ENCODE measurements at places on chromosomes 2 and 18. TPM values are rescaled to one million over a fixed set of nuclear protein-coding genes. Genes with fewer than 3 reads are reported as not detected.

DNA sequence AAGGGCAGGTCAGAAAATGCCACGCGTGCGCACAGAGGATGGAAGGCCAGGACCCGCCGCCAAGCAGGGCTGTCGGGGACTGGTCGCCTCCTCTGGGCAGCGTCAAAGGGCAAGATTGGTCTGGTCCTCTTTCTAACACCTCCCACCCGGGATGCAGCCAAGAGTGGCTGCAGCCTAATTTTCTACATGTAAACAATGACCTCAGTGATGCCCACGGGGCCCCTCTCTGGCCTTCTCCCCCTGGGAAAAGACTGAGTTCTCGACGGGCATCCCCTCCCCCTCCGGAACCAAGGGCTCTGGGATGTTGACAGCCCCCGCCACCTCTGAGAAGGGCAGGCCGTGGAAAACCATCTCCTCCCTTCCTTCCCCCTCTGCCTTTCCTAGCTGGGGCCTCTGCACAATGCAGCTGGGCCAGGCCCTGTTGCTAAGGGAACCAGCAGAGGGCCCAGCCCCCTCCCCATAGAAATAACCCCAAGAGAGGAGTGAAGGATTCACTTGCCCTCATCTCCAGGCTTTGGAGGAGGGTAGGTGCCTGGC, 80.0 kb upstream of the ZNF532 start:
- peak; percentile 31 for DNase-seq

DNA sequence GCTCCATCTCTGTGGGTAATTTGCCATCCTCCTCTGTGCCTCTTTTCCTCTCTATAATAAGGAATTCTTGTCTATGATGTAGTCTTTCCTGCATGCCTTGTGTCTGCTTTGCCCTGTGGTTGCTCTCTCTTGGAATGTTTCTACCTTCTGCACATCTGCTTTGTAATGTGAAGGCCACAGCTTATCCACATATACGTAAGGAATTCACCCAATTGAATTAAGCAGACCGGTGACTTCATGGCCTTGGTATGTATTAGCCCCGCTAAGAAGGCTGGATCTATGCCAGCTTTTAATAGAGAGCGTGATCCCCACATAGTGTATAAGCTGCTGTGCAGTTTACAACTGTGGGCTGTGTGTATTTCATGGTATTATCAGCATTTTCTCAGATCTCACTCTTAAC, 274.7 kb downstream of the RNF144A start:
- DNase-seq = no peak

GRCh38 chr2:205438241-205438640, 244.1 kb upstream of the NRP2 start:
- DNase-seq = no peak

GRCh38 chr2:38375696-38376345, 1.3 kb downstream of the ATL2 start:
- peak; percentile 86 for DNase-seq

- DNase-seq = no peak
Measured at GRCh38 chr2:47076586-47077441, 78.3 kb downstream of the STPG4 start.

DNA sequence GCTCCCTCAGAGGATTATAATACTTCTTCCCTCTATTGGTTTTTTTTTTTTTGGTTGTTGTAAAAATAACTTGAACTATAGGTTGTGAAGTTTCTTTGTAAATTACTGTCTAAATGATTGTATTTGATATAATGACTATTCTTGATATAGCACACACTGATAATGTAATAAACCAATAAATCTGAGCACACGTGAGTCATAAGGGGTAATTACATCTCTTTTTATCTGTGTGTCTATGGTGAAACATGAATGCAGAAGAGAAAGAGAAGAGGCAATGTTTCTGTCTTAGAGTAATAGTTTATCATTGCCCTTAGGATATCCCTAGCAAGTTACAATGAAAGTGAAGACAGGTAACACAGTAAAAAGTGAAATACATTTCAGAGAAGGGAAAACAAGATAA, 64.1 kb upstream of the RAPGEF4 start:
- DNase-seq = no peak

GRCh38 chr2:98548920-98549818, 59.1 kb downstream of the COA5 start:
- DNase-seq = no peak

Gene KCNG3
- polyA plus RNA-seq = 0.41 TPM

DNA sequence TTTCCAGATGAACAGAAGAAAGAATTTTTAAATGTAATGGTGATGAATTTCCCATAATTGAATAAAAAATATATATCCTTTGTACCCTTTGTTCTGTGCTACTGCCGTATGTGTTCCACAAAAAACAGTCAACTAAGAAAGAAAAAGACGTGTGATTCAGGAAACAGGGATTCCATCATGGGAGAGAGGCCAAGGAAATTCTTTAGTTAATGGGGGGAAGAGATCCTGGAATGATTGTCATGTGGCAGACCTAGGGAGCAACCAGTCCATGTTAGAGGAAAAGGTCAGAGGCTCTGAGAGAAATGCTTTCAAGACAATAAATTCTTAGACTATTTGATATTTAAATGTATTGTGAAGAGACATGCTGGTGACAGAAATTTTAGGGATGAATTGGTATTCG, 76.6 kb downstream of the CPO start:
- DNase-seq = no peak

GRCh38 chr2:210230518-210230917, 5.3 kb upstream of the ACADL start:
- DNase-seq = no peak

GRCh38 chr18:10850840-10851239, 298.5 kb downstream of the PIEZO2 start:
- DNase-seq = no peak

GRCh38 chr2:156189143-156189542, 143.4 kb downstream of the NR4A2 start:
- no peak for DNase-seq

Gene ANKRD62
- not detected for polyA plus RNA-seq

DNA sequence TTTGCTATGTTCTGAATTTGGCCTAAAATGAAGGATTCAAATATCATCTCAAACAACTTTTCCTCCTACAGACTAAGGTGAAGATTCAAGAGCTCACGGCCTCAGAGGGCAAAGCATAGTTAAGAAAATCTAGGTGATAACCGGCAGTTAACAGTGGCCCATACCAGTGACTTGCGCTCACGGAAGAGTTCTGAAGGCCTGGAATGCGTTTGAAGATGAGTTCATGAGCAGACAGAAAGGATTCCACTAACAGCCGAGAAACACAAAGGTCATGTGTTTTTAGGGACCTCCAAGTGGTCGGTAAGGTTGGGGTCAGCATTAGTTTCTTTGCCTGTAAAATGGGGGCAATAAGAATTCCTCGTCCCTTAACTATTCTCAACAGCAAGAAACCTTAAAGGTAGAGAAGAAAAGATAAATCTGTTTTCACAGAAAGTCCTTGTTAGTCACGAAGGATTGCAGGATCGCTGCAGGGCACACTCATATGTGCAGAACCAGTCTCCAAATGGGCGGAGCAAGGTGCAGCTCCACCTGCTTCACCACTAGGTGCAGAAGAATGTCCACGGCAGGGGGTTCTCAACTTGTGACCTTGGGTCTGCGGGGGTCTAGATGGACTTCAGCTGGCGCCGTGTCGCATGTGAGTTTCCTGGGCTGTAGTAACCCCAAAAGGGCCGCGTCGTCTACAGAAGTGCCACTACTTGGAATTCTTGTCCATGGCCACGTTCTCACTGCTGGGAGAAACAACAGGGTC, 708 bp upstream of the RPIA start:
- no peak for DNase-seq

Gene PREB
- 42.1 TPM for polyA plus RNA-seq

Gene TMEM178A
- 25.1 TPM for polyA plus RNA-seq

GRCh38 chr2:178863856-178864620, 56.8 kb upstream of the TTN start:
- no peak for DNase-seq

DNA sequence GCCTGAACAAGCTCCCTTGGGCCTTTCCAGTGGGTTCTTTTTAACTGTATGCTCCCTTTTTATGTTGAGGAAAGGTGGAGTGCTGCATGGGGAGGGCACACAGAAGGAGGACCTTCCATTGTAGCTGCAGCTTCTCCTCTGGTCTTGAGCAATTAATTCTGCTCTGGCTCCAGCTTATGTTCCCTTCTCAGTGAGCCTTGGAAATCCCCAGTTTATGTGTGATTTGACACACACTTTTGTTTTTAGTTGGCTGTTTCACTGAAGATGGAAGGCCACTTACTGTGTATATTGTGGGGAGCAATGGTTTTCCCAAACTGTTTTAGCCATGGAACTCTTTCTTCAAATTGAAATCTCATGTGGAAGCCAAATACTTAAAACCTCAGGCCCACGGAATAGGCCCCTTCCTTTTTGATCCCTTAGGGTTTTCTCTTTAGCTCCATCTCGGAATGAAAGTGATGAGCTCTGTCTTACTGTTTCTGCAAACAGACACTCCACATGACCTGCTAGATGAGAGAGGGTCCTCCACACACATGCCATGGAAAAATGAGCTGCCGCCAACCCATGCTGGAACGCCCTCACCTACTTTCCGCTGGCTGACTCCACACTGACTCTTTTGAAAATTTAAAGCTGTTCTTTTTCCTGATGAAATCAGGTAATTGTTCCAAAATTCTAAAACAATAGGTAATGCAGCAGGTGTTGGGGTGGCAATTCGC, 280.9 kb upstream of the SIX2 start:
- DNase-seq = no peak

DNA sequence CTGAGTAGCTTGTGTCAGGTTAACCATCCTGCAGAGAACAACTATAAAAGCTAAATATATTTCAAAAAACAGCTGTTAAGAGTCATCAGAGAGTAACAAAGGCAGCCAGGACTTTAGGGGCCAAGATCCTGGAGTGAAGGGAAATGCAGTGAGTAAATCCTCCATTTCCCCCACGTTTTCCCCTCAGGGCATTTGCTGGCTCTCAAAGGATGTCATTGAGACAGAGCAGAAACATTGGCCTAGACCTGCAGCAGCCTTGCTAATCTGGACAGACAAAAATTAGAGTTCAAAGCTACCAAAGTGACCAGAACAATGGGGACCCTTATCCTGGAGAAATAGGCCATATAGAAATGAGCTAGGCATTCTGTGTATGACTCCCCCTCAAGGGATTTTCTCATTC, 21.1 kb upstream of the KLHL29 start:
- DNase-seq = no peak

GRCh38 chr2:134253117-134253704, 661 bp upstream of the MGAT5 start:
- DNase-seq = no peak

DNA sequence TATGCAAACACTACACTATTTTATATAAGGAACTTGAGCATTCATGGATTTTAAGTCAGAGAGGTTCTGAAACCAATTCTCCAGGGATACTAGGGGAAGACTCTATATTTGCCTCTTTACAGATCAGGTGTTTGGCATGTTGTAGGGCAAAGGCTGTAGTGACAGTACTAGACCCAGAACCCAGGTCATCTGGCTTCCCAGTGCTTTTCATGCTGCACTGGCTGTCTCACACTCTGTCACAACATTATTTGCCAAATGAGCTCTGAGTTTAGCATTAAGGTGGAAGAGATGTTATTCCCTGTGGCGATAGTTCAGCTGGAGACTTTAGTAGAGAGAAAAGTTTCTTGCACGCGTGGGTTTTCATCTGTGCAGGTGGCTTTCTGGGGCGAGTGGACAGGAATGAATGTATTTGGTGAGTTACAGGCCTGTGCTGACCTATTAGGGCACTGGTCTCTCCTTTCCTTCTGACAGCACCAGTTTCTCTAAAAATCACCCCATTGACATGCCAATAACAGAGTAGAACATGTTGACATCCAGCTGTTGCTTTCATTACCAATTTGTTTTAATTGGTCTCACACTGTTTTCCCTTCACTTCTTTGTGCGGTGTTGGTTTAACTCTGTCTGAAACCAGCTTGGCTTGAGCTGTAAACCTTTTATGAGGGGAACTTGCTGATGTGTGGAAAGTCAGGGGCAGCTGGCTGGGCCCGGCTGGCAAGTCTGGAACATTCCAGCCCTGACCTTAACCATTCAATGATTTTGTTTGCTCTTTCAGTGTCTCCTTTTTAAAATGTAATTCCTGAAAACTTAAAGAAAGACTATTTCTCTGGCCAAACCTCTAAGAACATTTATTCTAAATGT, 643.0 kb upstream of the FAM98A start:
- peak; percentile 79 for DNase-seq

GRCh38 chr2:168561991-168562390, 105.9 kb downstream of the CERS6 start:
- no peak for DNase-seq

- no peak for DNase-seq
Measured at GRCh38 chr2:108287169-108287568, 1.5 kb upstream of the SULT1C2 start.

GRCh38 chr2:144666032-144666431, 146.1 kb upstream of the ZEB2 start:
- no peak for DNase-seq

DNA sequence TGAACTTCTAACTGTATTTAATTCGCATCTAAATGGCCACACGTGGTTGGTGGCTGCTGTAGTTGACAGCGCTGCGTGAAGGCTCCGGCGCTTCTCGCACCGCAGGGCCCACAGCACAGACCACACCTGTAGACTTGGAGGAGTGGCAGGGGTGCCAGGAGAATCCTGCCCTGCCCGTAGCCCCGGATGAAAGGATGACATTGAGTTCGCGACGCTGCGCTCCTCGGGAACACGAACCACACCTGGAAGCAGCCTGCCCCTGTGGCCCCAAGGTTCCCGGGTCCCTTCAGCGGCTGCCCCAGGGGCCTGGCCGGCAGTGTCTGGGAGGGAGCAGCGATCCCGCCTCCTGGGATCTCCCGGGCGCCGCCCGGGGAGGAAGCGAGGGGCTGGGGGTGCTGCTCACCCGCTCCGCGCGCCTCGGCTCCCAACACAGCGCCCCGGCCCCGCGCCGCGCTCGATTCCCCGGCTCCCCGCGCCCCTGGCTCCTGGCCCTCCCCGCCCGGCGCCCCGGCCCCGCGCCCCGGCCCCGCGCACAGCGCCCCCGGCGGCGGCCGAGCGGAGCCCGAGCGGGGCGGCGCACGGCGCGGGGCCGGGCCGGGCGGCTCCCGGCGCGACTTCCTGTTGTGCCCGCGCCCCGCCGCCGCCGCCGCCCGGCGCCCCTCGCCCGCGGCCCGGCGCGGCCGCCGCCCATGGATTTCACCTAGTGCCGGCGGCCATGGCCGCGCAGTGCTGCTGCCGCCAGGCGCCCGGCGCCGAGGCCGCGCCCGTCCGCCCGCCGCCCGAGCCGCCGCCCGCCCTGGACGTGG, at the start of gene RNPEPL1:
TSS of gene RNPEPL1 (plus strand) at position 613 of the 806 bp plus-strand sequence. CDS start at position 716, 103 bp downstream.
- DNase-seq = peak; percentile 62

DNA sequence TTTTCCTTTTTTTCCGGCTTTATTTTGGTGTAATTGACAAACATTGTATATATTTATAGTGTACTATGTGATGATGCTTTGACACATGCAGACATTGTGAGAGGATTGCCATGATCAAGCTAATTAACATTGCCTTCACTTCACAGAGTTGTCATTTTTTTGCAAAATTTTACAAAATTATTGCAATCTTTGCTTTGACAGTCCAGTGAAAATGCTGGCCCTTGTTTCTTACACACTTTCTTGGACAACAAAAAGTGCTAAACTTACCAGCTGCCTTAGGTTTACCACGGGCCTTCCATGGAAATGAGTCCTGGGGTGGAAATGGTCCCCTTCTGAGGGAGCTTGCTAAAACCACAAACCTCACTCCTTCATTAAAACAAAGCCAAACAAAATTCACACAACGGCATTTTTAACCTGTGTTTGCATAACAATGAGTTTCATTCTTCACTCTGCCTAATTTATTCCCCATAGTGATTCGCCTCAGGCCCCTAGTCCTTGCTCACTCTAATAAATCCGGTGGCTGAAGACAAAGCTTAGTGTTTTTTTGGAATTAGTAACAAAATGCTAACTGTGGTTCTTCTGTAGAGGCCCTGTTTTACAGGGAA, 32.2 kb downstream of the LINC00305 start:
- DNase-seq = no peak

All from brain (organoid and tissue), 16 donors.